ENCODE measurements at places on chromosomes 16 and 17.

GRCh38 chr17:32628271-32629044, 141.7 kb downstream of the CDK5R1 start:
- DNase-seq, result no peak

- DNase-seq, result no peak
These were observed 51.3 kb downstream of the PIPOX start for GRCh38 chr17:29094101-29094708.

- no peak for DNase-seq
These were observed 78.1 kb downstream of the TIMM22 start for GRCh38 chr17:1074886-1075605.

DNA sequence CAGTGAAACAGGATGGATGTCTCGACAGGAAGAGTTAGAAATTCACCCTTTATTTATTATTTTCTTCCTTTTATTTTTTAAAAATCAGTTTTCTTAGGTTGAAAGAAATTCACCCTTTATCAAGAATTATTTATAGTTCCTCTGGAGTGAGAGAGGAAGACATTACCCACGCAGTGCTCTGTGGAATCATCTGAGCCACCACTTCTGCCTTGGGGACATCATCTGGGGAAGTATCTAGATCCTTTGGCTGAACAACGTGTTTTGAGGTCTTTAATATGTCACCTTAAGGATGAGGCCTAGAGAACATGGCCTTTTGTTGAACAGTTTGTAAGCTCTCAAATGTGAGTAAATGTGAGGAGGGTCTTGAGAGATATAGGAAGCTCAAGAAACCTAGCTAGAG, 183.3 kb downstream of the UTP18 start:
- no peak for DNase-seq

GRCh38 chr17:2235792-2236366, 67.7 kb downstream of the SMG6 start:
- no peak for DNase-seq

DNA sequence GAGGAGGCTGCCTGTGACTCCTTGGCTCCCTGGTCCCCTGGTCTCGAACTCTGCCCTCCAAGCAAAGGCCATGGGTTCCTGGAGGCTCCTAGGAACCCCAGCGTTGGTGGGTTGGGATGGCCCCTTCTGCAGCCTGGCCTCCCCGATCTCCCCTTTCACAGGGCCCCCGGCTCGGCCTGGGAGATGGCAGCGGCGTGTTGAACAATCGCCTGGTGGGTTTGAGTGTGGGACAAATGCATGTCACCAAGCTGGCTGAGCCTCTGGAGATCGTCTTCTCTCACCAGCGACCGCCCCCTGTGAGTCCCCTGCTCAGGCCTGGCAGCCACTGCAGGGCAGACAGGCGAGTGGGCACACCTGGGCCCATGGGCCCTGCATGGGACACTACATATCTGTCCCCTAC, 10.9 kb downstream of the ADGRG3 start:
- DNase-seq, result no peak

DNA sequence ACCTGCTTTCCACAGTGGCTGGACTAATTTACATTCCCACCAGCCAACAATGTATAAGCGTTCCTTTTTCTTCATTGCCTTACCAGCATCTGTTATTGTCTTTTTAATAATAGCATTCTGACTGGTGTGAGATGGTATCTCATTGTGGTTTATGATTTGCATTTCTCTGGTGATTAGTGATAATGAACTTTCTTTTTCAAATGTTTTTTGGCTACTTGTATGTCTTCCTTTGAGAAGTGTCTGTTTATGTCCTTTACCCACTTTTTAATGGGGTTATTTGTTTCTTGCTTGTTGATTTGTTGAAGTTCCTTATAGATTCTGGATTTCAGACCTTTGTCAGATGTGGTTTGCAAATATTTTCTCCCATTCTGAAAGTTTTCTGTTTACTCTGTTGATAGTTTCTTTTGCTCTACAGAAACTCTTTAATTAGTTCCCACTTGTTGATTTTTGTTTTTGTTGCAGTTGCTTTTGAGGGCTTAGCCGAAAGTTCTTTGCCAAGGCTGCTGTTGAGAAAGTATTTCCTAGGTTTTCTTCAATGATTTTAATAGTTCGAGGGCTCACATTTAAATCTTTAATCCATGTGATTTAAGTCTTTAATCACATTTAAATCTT, 26.8 kb downstream of the ITGAM start:
- DNase-seq, result no peak

DNA sequence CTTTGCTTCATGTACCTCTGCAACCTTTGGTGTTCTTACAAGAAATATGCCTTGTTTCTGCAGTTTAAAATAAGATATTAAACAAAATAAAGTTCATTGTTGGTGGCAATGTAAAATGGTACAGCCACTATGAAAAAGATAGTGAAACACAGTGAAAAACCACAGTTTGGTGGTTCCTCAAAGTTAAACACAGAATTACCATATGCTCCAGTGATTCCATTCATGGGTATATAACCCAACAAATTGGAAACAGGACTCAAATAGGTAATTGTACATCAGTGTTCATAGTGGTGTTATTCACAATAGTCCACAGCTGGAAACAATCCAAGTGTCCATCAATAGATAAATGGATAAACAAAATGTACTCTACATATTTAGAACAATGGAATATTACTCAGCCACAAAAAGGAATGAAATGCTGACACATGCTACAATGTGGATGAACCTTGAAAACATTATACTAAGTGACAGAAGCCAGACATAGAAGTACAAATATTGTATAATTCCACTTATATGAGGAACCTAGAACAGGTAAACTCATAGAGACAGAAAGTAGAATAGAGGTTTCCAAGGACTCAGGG, 49.2 kb downstream of the CUEDC1 start:
- no peak for DNase-seq

DNA sequence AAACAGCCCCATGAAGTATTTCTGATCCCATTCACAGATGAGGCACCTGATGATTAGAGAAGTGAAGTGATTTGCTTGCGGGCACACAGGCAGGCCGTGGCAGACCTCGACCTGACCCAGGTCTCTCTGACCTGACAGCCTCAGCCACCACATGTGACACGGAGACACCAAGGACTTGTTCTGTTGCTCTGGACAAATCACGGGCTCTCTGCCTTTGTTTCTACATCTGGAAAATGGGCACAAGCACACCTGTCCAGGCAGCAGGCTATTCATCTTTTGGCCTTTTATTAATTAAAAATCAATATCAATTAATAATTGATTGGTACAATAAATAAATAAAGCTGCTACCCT, 3.4 kb downstream of the MAP3K14 start:
- no peak for DNase-seq

DNA sequence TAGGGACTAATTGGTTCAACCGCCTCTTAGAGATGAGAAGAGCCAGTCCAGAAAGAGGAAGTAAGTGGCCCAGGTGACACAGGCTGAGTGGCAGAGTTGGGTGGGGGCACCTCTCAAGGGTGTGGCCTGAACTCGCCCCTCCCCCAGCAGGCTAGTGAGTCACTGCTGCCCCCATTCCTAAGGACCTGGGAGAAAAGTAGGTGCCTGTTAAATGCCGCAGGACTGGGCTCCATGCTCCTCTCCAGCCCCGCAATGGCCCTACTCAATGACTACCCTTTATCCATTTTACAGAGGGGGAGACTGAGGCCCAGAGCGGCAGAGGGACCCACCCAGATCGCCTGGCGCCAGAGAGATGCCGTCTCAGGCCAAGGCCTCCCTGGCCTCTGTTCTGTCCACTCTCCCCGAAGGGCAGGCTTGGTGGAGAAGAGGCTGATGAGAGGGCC, 8.1 kb downstream of the TMEM235 start:
- DNase-seq, result no peak

DNA sequence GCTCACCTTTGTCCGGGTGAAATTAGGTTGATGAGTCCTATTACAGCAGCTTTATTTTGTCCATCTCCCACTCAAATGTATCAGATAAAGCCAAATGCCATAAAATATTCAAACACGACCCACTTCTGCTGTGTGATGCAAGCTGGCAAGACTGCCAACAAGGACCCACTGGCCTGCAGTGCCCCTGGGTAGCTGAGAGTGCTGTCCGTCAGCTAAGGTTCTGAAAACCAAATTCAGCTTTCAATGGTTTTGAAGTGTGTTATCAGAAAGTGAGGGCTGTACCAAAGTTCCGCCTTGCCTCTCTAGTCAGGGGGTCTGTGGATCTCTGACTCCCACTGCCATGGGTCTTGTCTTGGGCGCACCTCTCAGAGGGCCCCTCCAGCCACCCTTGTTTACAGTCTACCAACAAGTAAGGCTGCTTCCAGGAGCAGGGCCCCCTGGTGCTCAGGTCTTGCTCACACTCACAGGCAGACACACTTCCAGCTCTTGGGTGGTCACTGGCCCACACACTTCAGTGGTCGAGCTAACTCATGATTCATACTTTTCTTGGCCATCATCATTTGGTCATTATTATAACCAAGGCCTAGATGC, 10.5 kb upstream of the CCDC182 start:
- no peak for DNase-seq

DNA sequence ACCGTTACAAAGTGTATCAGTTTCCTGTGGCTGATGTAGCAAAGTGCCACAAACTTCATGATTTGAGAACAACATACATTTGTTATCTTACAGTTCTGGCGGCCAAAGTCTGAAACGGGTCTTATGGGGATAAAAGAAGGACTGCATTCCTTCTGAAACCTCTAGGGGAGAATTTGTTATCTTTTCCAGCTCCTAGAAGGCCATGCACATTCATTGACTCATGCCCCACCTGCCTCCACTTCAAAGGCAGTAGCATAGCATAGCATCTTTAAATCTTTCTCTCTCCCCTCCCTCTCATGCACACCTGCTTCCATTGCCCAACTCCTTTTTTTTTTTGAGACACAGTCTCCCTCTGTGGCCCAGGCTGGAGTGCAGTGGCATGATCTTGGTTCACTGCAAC, 190.7 kb upstream of the DYNLRB2 start:
- DNase-seq, result no peak

DNA sequence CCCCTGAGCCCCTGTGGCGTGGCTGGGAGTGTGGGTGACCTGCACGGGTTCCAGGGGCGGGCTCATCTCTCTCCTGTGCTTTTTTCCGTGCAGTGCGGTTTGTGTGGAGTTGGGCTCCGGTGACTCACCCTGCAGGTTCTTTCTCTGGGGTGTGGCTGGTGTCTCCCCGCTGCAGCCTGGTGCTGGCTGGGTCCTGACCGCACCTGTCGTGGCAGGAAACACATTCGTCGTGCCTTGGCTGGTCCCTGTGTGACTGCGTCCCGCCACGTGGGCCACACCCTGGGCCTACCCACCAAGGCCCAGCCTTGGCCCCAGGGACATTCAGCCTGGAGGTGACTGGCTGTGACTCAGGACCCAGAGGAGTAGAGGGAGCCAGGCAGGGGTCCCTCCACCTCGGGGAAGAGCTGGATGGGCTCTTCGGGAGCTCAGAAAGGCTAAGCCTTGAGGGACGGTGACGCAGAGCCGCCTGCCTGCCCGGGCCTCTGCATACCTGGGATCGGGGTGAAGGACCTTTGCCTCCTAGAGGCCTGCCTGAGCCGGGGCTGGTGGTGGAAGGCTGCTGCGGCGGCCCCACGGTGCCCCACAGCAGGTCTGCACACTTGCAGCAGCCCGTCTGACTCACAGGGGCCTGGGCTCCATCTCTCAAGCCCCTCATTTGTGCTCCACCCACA, 7.8 kb downstream of the TRAF7 start:
- no peak for DNase-seq

GRCh38 chr17:7440834-7441195, 1.5 kb downstream of the FGF11 start:
- no peak for DNase-seq

- DNase-seq, result no peak
These were observed 188.0 kb downstream of the HAPSTR1 start for GRCh38 chr16:9279291-9280068.

DNA sequence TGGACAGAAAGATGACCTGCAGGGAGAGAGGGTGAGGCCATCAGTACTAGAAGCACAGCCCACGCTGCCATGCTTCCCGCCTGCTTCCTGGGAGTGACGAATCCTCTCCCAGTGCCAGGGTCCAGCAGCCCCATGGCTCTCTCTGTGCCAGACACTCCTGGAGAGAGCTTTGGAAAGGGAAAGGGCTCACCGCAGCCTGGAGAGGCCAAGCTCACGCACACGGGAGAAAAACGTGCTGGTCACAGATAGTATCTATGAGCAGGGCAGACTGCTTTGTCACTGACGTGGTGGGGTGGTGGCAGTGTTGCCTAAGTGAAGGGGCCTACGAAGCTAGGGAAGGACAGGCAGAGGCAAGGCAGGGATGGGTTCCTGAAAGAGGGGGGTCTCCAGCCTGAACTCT, 5.4 kb downstream of the WBP2 start:
- no peak for DNase-seq

- peak; percentile 57 for DNase-seq
These were observed 222.3 kb upstream of the TNRC6C start for GRCh38 chr17:77736199-77736585.

GRCh38 chr17:48505788-48506187, 25.0 kb downstream of the HOXB1 start:
- peak; percentile 98 for DNase-seq

- DNase-seq, result peak; percentile 79
These were observed 29.4 kb downstream of the COG7 start for GRCh38 chr16:23423496-23424049.

DNA sequence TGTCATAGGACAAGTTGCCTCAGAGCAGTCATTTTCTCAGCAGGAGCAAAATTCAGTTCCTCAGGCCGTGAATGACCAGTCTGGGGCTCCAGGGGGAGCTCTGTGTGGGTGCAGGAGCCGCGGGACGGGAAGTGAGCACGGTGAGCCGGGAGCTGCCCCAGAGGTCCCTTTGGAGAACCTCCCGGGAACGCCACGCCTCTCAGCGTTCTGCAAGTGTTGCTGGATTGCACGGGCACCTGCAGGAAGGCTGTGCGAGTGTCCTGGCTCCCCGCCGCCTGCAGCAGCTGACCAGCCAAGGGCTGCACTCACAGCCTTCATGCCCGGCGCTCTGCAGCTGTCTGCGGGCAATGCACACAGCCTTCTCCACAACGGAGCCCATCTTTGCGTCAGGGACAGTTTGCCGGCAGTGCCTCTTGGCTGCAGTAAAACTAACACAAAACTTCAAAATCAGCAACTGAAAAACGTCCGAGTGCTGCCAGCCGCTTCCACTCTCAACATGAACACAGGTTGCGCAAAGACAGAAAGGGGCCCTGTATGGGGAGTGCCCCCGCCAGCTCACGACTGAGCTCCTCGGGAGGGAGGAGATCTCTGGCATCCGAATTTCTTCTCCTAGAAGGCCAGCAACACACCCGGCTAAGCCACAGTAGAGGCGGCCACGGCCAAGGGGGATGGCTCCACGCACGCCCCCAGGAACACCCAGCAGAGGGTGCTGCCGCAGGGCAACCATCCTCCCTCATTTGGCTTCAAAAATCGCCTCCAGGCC, 16.0 kb downstream of the NDUFAF8 start:
- peak; percentile 64 for DNase-seq

GRCh38 chr17:65544672-65545071, 16.8 kb downstream of the AXIN2 start:
- no peak for DNase-seq
